ENCODE measurements at places on chromosomes 2 and 18.

- DNase-seq = no peak
Measured at GRCh38 chr2:74816540-74817303, 17.2 kb upstream of the HK2 start.

- DNase-seq = no peak
Measured at GRCh38 chr2:35160871-35161270, 1194.7 kb upstream of the CRIM1 start.

DNA sequence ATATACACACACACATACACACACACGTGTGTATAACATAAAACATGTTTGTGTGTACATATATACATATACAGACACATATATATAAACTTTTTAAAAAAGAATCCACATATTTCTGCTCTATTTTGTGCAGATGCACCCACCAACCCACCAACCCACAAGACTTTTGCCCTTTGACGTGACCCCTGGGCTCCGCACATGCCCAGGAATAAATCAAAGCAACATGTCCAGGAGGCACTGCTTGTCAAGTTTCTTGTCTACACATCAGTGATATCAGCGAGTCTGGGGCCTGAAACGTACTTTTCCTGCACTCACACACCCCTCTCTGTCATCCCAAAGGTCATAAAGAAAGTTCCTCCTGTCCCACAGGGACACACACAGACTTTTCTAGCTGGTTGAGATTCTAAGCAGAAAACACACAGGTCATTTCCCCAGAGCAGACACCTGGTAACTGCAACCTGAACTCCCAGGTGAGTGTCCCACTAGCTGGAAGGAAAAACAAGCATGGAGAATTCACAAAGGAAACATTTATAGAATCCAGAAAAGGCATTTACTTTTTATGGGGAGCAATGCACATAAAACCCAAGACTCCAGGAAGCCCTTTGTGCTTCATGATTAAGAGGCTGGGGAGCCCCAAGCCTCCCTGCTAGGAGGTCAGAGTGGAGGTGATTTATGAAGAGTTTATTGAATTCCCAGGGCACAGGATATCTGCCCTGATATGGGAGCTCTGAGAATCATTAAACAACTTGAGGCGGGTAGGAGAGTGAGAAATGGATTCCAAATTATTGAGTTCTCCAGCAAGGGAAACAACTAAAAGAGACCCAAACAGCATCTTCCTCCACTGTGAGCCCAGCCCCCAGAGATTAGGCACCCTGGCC is 211.6 kb downstream of the MGAT5 start:
- no peak for DNase-seq

DNA sequence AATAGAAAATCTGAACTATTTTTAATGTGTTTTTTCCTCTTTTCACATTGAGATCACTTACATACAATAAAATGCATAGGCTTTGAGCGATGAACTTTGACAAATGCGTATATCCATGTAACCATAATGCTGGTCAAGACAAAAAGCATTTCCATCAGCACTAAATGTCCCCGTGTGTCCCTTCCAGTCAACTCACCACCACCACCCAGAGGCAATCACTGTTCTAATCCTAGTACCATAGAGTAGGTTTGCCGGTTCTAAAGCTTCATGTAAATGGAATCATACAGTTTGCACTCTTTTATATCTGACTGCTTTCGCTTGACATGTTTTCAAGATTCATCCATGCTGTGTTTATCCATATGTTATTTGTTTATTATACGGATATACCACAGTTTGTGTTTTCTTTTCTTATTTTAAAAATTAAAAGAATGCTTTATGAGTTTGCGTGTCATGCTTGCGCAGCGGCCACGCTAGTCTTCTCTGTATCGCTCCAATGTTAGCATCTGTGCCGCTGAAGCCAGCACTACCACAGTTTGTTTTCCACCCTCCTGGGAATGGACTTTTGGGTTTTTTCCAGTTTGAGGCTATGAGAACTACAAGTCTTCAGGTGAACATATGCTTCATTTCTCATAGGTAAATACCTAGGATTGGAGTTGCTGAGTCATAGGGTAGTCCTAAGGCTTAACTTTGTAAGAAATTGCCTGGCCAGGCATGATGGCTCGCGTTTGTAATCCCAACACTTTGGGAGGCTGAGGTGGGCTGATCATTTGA is 197.5 kb upstream of the CHAC2 start:
- no peak for DNase-seq

- DNase-seq = no peak
Measured at GRCh38 chr2:220556658-220557057, 929.2 kb downstream of the SLC4A3 start.

DNA sequence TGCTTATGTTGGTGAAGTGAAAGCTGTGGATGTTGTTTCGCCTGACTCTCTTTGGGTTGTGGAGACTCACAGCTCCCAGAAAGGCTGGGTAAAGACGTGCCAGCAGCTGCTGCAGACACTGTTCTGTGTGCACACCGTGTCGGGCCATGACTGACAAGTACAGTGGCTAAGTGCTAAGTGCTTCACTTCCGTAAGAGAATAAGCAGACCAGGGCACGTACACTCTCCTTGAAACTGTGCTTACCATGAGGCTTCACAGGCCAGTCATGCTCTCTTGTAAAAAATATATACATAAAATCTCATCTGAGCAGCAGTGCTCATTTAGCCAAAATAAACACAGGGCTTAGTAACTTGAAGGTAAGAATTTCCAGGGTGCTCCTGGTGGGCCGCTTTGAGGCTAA is 86.0 kb downstream of the NRP2 start:
- DNase-seq = no peak

DNA sequence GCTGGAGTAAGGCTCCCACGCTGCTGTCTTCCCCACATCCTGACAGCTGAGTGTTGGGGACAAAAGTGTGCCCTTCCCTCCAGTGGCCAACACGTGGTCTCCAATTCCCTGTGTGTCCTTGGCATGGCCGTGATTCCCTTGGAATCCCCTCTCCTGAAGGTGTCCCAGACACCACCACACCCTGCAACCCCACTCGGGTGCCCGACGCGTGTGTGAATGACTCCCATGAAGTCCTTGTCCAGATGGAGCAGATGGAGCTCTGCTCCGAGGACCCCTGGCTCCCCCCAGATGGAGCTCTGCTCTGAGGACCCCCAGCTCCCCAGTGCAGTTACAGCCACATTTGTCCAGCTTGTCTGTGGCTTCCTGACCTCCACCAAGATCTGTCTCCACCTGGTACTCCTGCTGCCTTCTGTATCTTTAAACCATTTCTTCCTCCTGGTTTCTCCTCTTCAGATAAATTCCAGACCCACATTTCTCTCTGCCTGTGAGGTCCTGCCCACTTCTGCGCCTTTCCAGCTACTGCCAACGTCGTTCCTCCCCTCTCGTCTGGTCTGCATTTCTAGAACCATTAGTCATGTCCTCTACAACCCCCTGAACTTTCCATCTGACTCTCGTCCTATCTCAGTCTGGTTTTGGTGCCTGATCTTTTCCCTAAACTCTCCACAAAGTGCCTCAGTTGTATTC is 86.8 kb upstream of the PXDN start:
- no peak for DNase-seq

DNA sequence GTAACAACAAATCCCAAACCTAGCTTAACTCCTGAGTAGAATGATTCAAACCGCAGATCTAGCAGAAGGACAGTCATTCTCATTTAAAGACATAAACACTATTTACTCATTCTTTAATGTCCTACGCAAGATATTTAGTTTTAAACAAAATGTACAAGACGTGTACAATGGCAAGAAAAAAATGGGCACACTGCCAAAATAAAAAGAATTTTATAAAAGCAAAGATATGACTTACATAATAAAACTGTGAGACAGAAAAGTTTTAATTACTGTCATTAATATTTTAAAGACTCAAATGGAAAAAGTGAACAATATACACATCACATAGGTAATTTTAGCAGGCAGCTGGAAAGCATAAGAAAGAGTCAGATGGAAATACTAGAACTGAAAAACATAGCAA is 157.8 kb downstream of the GALNT13 start:
- no peak for DNase-seq

- DNase-seq = no peak
Measured at GRCh38 chr2:231611273-231612108, 18.8 kb downstream of the TEX44 start.

- DNase-seq = no peak
Measured at GRCh38 chr2:165357758-165358157, 111.7 kb upstream of the CSRNP3 start.

DNA sequence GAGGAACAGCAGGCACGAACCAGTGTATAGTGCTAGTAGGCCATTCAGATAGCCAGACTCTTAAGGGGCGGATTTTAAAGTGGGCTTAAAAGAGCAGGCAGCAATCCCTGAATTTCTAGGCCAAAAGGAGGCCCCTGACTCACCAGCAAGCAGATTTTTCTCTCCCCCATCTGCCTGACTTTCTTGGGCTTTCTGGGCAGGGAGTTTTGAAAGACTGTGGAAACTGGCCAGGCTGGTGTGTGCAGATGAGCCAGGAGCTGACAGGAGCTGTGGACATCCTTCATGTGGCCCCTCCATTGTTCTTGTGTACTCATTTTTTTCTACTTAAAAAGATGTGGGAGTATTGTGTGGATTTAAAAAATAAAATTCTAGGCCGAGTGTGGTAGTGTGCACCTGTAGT is 59.0 kb downstream of the GLI2 start:
- no peak for DNase-seq

GRCh38 chr2:196167666-196168065 is 3.7 kb downstream of the STK17B start:
- no peak for DNase-seq

- no peak for DNase-seq
Measured at GRCh38 chr18:73944715-73945114, 202.9 kb downstream of the FBXO15 start.

GRCh38 chr2:209499069-209499468 is 75.2 kb downstream of the MAP2 start:
- no peak for DNase-seq

DNA sequence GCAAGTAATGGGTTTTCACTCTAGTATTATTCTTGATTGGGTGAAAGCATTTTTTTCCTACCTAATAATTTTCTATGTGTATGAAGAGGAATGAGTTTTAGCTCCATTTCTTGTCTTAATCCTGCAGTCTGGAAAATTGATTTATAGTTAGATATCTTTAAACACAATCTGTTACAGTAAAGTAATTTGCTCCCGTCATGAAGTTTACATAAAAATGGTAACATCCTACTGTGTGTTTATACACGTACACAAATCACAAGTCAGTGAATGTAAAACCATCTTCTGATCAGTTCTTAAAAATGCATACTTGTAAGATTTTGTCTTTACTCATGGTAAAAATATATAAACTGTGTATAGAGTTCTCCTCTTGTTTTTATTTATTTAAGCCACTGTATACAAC is 51.1 kb downstream of the MAP2 start:
- DNase-seq = no peak

DNA sequence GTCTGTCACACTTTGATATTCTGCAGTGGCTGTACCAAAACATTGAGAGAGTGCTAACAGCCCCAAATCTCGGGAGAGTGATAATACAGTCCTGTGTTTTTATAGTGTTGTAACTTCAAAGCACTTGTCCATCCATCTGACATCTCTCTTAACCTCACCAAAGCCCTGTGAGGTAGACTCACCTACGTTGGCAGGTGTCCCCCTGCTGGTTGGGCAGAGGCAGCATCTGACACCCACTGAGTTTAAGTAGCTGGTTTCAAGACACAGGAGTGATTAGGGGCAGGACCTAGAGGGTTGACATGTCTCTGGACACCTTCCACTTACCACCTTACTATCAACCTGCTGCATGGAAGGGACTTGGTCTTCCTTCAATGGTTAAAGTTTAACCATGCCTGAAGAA is 22.9 kb downstream of the COLEC12 start:
- no peak for DNase-seq

GRCh38 chr2:174888146-174888545 is 117.0 kb downstream of the CHN1 start:
- no peak for DNase-seq

DNA sequence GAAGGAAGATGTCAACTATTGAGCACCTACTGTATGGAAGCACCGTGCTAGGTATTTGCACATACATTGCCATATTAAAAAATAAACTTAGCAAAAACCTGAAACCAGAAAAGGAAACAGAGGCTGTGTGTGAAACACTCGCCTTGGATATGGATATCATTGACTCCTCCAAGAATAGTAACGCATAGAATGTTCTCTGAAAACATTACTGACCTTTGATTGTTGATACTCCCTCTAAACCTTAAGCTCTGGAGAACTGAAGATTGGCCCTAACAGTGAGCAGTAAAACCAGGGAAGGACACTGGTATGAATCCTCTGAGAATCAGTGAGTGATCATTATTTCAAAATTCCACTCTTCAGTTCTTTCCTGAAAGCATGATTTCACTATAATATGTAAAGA is 236.8 kb downstream of the CDH20 start:
- no peak for DNase-seq

- no peak for DNase-seq
Measured at GRCh38 chr2:229798446-229799155, 84.2 kb upstream of the DNER start.

- DNase-seq = no peak
Measured at GRCh38 chr2:236001854-236002253, 166.3 kb downstream of the GBX2 start.

DNA sequence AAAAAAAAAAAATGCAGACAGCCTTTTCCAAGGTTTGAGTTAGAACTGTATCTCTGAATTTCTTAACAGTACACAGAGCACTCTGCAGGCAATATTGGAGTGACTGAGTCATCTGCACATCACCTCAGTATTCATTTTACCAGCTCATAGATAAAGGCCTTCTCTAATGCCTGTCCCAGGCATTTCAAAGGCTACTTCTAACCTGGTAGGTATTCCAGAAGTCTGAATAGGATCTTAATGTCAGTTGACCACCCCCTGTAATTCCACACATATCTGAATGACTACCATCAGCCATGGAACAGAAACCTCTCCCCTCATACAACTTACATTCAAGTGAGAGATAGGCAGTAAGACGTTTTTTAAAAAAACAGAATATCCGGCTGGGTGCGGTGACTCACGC is 9.0 kb downstream of the METTL21A start:
- DNase-seq = no peak

GRCh38 chr18:62522178-62522503 is 684 bp upstream of the ZCCHC2 start:
- no peak for DNase-seq

GRCh38 chr2:31979956-31980355 is 30.9 kb downstream of the MEMO1 start:
- DNase-seq = no peak

- no peak for DNase-seq
Measured at GRCh38 chr2:200131307-200131706, 175.2 kb upstream of the SPATS2L start.

DNA sequence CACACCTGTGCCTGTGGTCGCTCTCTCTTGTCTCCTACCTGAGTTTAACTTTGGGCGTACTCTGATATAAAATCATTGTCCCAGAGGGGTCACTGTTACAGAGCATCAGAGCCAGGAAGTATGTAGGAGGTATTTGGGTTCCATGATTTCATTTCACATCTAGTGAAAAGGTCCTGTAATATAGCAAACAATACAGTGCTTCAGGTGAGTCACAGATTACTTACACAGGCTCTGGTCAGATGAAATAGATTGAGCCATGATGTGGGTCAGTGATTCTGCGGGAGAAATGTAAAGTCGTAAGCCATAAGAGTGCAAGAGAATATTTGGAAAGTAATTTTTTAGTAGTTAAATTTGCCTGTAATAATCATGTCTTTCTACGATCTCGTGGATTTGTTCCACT is 70.2 kb downstream of the SOCS6 start:
- DNase-seq = no peak
